Stimulated activated CD8-positive, alpha-beta memory T cell treated with anti-CD3 and anti-CD28 coated beads, Interleukin-4, amount 100 ng/mL, for 4 hours (primary cell): ENCODE measurements at places on chromosomes 11 and 22.

DNA sequence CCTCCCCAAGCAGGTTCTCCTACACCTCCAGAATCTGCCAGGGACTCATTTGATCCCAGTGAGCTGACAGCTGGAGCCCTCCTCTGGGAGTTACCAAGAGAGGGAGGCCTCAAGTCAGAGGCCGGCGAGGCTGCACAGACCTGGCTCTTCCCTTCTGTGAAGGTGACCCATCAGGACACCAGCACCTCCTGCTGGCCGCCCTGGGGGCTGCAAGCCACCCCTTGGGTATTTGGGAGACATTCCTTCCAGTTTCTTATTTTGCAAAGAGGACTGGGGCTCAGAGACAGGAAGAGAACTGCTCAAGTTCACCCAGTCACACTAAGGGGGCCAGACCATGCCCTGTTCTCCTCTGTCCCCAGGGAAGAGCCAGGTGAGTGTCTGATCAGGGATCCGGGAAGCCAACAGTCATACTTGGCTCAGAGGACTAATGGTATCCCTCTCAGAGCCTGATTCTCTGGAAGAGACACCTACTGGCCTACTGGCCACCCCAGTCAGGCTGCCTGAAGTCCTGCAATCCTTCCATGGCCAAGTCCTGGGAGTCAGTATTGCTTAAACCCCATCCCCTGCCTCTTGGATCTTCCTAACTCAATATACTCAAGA is 40.5 kb upstream of the RIC3 start:
- DNase-seq: no peak

DNA sequence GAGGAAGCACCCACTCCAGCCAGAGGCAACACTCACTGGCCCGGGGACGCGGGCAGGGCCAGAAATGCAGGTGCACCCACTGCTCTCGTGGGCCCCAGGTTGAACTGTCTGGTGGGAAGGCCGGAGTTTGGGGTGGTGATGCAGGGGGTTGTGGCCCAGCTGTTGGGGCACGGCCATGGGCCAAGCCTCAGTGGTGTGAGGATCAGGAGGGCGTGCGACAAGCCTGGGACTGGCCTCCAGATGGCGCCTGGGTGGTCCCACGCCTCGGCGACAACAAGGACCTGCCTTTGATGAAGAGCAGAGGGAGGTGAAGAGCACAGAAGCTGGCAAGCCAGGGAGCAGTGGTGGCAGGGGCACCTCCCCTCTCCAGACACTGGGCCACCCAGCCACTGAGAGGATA is 240.8 kb downstream of the BRD1 start:
- DNase-seq: no peak

DNA sequence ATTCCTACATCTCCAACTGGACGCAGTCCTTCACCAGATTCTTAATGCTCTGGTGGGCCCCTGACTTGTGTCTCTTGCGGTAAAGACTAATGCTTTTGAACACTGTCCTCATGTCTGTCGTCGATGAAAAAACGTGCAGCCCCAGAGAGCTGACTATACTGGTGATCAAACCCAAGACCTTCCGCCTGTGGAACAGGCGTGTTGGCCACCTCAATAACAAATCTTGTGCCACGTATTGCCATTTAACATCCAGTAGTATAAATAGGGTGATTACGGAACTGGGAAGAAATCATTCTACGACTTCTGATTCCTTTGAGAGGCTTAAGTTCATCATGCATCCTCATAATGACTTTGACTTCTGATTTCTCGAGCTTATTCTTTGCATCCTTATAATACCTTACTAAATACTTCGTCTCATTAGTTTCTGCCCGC is 45.6 kb downstream of the OR4D9 start:
- DNase-seq: no peak

DNA sequence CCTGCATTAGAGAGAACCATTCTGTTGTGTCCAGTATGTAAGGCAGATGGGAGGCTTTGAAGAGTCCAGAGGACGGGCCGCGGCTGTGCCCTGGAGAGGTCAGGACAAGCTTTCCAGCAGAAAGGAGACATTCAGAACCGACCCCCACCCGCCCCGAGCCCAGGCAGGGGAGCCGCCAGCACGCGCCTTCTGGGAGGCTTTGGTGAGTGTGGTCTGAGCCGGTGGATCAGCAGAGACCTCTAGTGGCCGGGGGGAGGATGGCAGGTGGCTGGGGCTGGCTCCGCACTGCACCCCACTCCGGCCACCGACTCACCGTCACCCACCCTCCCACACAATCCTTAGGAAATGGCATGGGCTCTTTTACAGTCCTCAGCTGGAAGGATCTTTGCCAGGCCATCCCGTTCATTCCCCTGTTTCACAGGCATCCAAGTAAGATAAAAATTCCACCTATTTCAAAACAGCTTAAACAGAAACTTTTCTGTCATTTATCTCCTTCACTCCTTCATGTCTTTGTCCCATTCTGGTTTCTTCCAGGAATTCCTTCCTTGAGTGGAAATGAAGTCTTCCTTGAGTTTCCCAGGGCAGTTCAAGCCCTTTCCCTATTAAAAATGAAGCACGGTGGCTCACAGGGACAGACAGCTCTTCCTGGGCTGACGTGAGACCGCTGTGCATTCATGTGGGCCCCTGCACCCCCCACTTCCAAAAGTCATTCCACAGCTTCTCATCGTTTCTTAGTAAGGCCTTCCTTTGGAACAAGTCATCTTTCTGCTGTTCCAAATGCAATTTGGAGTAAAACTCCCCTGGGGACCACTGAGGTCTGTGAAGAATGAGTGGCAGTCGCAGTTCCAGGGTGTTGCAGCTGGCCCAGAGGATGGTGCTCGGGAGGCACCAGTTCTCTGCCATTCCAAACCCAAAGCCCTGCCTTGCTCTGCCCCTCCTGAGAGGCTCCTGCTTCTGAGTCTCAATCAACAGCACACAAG is 91.0 kb downstream of the FEZ1 start:
- DNase-seq: peak; percentile 42

- no peak for DNase-seq
These were observed 5.0 kb upstream of the CCDC81 start for GRCh38 chr11:86369668-86370067.

GRCh38 chr11:94117871-94118270 is 10.8 kb upstream of the PANX1 start:
- no peak for DNase-seq

GRCh38 chr11:13577881-13578280 is 82.1 kb upstream of the PTH start:
- DNase-seq: no peak
